CD4-positive, alpha-beta T cell treated with Interleukin-4 for 4 hours (primary cell): ENCODE measurements at places on chromosomes 1 and 21.
A peak's percentile ranks its signal among the peaks of the same experiment; 100 is the strongest.

- DNase-seq, result no peak
Observed at GRCh38 chr21:42319851-42320572, 4.8 kb upstream of the TFF3 start.

- no peak for DNase-seq
Observed at GRCh38 chr1:32892368-32893197, 6.3 kb downstream of the HPCA start.

DNA sequence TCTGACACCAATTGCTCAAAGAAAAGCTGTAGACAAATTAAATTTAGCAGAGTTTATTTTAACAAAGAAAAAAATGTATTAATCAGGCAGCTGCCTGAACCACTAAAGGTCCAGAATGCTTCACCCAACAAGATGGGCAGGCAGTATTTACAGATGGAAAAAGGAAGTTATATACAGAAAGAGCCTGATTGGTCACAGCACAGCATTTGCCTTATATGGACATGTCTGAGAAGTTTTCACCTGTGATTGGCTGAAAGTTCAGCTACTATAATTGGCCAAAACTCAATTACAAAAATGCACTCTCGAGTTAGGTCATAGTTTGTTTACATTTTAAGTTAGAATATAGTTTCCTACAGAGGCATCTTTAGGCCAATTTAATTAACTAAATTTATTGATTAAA, 15.1 kb upstream of the FMO1 start:
- DNase-seq, result no peak

DNA sequence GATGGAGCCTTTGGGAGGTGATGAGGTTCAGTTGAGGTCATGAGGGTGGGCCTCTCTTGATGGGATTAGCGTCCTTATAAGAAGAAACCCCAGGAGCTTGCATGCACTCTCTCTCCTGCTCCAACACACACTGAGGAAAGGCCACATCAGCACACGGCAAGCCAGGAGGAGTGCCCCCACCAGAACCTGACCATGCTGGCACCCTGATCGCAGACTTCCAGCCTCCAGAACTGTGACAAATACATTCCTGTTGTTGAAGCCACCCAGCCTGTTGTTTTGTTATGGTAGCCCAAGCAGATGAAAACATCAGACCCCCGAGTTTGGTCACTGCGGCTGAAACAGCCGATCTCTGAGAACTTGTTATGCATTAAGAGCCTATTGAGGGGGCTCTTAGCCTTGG, 64.8 kb upstream of the SOD1 start:
- no peak for DNase-seq

DNA sequence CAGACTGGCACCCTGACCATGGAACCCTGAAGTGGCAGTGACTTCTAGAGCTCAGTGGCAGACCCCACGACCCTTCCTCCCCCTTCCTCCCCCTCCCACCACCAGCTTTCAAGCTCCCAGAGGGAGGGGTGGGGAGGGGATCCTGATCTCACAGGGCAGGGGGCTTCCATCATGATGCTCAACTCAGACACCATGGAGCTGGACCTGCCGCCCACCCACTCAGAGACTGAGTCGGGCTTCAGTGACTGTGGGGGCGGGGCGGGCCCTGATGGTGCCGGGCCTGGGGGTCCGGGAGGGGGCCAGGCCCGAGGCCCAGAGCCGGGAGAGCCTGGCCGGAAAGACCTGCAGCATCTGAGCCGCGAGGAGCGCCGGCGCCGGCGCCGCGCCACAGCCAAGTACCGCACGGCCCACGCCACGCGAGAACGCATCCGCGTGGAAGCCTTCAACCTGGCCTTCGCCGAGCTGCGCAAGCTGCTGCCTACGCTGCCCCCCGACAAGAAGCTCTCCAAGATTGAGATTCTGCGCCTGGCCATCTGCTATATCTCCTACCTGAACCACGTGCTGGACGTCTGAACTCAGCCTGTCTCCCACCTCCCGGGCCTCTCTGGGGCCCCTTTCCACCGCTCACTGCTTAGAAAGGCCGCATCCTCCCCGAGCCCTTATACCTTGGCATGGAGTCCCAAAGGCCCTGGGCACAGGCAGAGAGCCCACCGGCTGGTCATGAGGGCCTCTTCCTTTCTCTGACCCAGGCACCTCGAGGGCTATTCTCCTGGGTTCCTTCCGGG, 3.9 kb downstream of the NHLH1 start:
- no peak for DNase-seq

GRCh38 chr1:70156529-70157120, 48.8 kb downstream of the LRRC40 start:
- no peak for DNase-seq

DNA sequence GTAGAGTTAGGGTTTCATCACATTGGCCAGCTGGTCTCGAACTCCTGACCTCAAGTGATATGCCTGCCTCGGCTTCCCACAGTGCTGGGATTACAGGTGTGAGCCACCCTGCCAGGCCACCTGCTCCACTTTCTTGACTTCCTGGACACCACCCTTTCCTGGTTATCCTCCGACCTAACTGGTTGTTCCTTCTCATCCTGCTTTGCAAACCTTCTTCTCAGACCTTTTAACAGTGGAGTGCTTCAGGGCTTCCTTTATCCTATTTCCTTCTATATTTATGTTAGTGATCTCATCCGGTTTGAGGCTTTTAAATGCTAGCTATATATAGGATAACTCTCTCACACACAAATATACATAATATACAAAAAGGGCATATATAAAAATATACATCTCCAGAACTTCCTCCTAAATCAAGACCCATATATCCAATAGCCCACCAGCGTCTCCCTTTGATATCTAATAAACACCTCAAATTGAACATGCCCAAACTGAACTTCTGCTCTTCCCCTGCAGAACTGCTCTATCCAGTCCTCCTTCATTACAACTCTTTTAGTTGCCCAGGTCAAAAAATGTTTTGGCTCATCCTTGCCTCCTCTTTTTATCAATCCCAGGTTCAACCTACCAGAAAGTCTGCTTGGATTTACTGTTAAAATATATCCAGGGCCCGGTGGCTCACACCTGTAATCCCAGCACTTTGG, 19.5 kb upstream of the UQCRHL start:
- DNase-seq, result no peak

DNA sequence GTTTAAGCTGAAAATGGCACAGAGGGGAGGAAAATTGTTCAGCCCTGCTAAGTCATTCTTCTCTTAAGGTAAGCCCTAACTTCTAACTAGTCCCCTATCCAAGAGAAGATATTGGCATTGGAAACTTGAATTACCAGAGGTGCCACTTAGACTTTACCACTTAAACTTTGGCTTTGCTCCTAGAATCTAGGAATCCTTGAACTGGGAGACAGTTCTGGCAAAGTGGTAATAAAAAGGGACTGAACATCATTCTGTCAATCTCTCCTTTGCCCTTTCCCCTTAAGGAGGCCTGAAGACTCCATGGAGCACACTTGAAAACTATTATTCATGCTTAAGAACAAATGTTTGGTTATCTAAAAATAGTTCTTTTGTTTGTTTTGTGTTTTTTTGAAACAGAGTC, 8.4 kb downstream of the ATP1A4 start:
- DNase-seq, result no peak

- DNase-seq, result no peak
Observed at GRCh38 chr1:181206979-181207790, 118.7 kb downstream of the IER5 start.

DNA sequence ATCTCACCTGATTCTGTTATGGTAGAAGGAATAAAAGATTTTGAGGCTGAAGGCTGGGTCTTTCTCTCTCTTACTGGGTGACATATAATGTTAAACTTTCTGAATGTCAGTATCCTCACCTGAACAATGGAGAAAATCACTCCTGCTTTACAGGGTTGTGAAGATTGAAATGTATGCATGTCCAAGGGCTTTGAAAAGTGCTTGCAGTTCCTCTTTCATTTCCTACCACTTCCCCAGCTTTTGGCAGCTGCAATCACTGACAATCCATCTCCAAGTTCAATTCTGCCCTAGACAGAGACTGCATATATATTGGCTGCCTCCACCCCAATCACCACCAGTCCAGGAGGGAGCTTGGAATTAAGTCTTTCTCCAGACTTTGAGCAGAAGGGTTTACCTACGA, 39.8 kb downstream of the FAM78B start:
- DNase-seq, result no peak

DNA sequence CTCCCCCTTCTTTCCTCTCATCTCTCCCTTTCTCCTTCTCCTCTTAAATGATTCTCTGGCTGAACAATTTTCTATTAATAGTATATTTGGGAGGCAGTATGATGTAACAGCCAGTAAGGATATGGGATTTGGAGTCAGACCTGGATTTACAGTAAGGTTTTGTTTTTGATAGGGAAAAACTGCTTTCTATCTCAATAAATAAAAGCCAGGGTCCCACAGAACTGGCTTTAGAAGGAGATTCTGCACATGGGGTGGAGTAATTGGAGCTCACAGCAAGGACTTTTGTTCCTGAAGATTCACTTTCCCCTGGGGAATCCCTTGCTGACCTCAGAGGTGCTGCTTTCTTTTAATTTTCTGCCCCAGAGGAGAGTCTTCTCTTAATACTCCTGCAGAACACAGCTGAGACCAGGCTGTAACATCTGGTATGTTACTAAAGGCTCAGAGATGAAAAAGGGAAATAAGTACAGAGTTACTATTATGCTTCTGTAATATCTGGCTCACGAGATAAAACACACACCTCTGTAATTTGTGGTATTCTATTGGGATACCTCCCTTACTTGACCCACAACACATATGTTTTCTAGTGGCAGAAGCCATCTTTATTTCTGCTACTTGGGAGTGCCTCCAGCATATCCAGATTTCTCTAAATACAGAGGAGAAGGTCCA, 13.4 kb downstream of the EPB41 start:
- peak; percentile 22 for DNase-seq

- DNase-seq, result no peak
Observed at GRCh38 chr1:19309123-19309813, 2.7 kb downstream of the AKR7A2 start.

DNA sequence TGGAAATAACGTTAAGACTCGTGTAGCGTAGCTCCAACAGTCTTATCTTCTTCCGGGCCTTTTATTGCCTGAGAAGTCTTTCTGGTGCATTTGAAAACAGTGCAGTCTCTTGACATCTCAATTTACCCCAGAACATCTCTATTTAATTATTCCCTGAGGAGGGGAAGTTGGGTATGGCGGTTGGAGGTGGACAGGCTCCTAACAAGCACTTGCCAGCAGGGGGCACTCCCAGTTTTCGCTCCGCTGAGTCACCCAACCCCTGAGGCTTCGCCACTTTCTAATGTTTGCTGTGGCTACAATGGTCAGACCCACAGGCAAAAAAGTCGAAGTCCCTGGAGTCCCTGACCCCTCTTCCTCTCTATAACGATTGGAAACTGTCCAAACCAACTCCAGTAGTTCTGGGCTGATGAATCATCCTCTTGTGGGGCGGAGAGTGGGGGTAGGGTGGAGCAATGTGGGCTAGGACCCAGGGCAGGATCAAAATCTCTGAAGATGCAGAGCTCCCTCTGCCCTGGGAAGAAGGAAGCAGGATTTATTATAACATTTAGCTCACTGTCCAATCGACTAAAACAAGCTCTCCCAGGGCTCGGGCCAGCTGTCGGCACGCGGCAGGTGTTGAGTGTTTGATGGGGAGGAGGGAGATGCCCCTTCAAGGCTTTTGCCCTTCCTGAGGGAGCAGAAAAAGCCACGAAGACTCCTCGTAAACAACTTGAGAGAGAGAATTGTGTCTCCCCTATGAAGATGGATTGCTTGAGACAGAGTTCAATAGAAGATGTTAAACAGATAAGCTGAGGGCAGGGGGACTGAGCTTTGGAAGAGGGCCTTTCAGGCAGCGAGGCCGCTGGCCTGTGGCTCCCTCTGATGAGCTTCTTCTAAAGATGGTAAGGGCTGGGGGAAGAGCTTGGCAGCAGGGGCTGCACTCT, 85.7 kb downstream of the BRINP2 start:
- DNase-seq, result no peak

GRCh38 chr1:21673277-21673780, 4.2 kb upstream of the RAP1GAP start:
- no peak for DNase-seq

GRCh38 chr1:19936061-19936750, 12.8 kb upstream of the PLA2G2E start:
- DNase-seq, result no peak

GRCh38 chr1:41461790-41462679, 22.4 kb downstream of the EDN2 start:
- no peak for DNase-seq

DNA sequence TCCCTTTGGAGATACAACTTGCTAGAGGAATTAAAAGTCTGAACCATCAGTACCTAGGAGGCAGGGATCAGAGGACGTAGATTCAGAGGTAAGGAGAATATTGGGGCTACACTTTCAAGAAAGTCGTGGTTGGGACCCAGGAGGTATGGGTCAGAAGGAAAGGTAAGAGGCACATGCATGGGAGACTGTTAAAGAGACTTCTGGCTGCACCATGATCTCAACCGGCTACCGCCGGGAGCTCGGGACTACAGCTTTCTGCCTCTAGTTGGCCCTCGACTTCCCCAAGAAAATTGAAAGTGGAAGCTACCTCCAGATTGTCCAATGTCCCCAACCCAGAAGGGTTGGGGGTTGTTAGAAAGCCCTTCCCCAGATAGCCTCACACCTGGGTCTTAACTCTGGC, 355.7 kb upstream of the TMPRSS15 start:
- no peak for DNase-seq

DNA sequence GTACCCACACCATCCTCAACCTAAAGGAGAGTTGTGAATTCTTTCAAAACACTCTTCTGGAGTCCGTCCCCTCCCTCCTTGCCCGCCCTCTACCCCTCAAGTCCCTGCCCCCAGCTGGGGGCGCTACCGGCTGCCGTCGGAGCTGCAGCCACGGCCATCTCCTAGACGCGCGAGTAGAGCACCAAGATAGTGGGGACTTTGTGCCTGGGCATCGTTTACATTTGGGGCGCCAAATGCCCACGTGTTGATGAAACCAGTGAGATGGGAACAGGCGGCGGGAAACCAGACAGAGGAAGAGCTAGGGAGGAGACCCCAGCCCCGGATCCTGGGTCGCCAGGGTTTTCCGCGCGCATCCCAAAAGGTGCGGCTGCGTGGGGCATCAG, 638 bp upstream of the OLIG2 start:
- no peak for DNase-seq

DNA sequence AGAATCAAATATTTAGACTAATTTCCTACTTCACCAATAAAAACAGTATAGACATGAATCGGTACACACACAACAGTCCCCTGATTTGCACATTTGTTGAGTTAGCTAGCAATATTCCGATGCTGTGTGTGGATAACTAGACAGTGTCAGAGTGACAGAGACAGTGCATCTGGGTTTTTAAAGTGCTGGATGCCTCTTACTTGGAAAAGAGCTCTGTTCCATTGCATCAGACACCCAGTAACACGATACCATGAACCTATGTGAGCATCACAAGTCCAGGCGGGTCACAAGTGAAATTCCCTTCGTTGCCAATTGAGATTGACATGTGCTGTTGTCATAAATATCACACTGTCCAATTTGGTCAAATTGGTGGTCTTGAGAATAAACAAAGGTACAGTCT, 82.0 kb upstream of the ESRRG start:
- no peak for DNase-seq

GRCh38 chr1:203275656-203276272, 29.6 kb upstream of the BTG2 start:
- DNase-seq, result no peak

DNA sequence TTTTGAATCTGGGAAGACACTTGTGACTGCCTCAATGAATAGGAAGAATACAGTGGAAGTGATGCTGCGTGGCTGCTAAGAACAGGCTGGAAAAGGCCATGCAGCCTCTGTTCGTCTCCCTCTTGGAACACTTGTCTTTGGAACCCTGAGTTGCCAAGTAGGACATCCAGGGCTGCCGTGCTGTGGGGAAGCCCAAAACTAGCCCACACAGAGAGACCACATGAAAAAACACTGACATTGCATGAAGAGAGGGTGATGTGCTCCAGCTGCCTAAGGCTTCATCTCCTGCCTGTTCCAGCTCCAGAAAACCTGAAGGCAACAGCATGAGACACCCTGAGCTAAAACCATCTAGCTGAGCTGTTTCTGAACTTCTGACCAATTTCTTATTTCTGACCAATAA, 61.1 kb upstream of the GNG4 start:
- no peak for DNase-seq
